ENCODE measurements at places on chromosomes 12 and 14.

DNA sequence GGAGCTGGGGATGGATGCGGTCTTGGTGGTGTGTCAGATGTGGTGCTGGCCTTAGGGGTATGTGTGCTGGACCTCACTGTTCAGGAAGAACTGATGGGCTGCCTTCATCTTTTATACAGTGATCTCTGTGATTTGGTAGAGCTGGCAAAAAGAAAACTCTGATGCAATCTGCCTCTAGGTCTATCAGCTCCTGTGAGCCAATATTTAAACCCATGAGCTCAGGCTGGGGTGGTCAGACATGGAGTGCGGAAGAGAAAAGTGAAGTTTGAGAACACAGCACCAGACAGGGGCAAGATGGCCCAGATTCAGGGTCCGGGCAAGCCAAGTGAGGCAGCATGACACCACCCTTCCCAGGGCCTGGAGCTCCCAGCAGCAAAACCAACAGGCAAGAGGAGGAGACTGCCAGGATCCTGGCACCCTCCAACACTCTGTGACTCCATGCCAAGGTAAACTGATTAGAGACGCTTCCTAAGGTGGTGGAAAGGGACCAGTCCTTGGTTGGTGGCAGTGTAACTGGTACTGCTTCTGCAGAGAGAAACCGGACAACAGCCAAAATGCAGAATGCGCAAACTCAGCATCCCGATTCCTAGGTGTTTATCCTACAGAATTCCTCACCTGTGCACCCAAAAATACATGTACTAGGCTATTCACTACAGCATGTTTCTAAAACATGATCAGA lies 82.3 kb downstream of the CHGA start:
- DNase-seq, result no peak

- DNase-seq, result no peak
Measured at GRCh38 chr12:51370667-51371066, 20.5 kb downstream of the GALNT6 start.

GRCh38 chr14:97250931-97251330 lies 453.7 kb downstream of the VRK1 start:
- DNase-seq, result no peak

GRCh38 chr12:10027311-10027710 lies 3.2 kb upstream of the CLEC9A start:
- no peak for DNase-seq

- no peak for DNase-seq
Measured at GRCh38 chr12:79033788-79034187, 169.2 kb downstream of the SYT1 start.

DNA sequence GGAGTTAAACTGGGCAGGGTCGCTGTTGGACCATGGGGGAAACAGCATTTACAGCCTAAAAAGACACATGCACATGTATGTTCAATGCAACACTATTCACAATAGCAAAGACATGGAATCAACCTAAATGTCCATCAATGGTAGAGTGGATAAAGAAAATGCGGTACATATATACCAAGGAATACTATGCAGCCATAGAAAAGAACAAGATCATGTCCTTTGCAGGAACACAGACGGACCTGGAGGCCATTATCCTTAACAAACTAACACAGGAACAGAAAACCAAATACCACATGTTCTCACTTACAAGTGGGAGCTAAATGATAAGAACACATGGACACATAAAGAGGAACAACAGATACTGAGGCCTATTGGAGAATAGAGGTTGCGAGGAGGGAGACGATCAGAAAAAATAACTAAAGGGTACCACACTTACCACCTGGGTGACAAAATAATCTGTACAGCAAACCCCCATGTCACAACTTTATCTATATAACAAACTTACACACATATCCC lies 25.0 kb upstream of the SRP54 start:
- DNase-seq, result no peak

DNA sequence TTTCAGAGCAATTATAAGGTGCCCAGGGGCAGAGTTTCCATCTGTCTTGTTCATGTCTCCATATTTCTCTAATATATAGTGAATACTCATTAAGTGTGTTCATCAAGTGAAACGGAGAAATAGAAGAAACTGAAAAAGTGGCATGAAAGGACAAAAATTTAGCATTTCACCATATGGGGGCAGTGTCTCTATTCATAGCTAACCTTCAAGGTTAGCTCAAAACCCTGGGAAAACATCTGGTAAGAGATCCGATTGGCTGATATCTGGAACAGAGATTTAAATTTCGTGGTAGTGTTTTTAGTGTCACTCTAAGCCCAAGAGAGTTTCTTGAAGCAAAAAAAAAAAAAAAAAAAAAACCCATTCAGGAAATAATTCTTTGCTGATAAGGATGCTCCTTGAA lies 367.5 kb downstream of the DAD1 start:
- no peak for DNase-seq

DNA sequence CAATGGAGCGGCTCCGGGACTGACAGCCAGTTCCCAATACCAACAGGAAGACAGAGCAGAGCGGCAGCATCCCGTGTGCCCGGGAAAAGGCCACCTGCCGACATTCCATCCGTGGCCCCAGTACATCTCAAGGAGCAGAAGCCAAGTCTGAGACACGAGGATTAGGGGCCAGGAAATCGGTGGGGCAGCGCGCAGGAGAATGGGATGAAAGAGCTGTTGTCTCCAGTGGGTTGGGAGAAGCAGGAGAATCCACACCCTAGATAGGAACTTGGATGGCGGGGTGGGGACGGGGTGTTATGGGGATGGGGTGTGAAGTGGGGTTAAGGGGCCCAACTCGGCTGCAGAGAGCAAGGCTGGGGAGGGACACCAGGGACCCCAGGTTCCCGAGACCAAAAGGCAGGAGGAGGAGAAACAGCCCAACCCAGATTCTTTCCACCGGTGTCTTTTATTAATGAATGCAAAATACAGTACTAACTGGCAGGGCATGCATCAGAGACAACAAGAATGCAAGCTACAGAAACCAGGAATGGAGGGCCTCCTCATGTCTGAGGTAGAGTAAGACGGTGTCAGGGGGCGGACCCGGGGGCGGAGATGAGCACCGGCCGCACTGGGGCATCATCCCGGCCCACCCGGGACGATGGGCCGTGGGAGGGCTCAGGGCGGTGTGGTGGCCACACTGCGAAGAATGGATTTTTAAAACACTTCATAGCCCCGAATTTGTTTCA lies 50.3 kb downstream of the BEGAIN start:
- DNase-seq, result no peak

DNA sequence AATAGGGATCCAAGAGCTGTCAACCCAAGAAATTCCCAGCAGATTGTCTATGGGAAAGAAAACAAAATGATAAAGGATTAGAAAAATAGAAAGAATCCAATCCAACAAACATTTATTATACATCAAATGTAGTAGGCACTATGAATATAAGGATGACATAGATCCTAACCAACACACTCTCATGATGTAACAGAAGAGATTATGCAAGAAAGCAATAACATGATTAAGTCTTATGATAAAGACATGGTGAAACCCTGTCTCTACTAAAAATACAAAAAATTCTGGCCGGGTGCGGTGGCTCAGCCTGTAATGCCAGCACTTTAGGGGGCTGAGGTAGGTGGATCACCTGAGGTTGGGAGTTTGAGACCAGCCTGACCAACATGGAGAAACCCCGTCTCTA lies 2.7 kb downstream of the MED6 start:
- DNase-seq, result no peak

GRCh38 chr14:69037790-69038454 lies 58.8 kb upstream of the ACTN1 start:
- no peak for DNase-seq

- DNase-seq, result no peak
Measured at GRCh38 chr12:29591140-29592020, 93.9 kb upstream of the OVCH1 start.

- DNase-seq, result no peak
Measured at GRCh38 chr12:42643881-42644579, 54.5 kb upstream of the PRICKLE1 start.

GRCh38 chr14:64507376-64508156 lies 3.0 kb downstream of the ZBTB1 start:
- DNase-seq, result no peak

All from activated T-helper 1 cell treated with Interleukin-2 at 50 U/mL for 16 hours (primary cell).